ENCODE measurements at places on chromosomes 3 and 15. TPM values are rescaled to one million over a fixed set of nuclear protein-coding genes. Genes with fewer than 3 reads are reported as not detected.

SYNM gene
- 127 TPM for polyA plus RNA-seq

NBEAL2 gene
- 13.7 TPM for polyA plus RNA-seq

DOCK3 gene
- 1.9 TPM for polyA plus RNA-seq

GRIP2 gene
- polyA plus RNA-seq: 9.9 TPM

MESP2 gene
- 0.61 TPM for polyA plus RNA-seq

SATB1 gene
- 21.5 TPM for polyA plus RNA-seq

MAP6D1 gene
- polyA plus RNA-seq: 1.2 TPM

FBXW12 gene
- not detected for polyA plus RNA-seq

ZMYND10 gene
- 0.25 TPM for polyA plus RNA-seq

CACNA1D gene
- 3.7 TPM for polyA plus RNA-seq

GRCh38 chr3:52353291-52353855, 37.3 kb downstream of the DNAH1 start:
- DNase-seq: peak; percentile 47

- DNase-seq: no peak
Measured at GRCh38 chr3:187098923-187099512, 40.3 kb downstream of the RPL39L start.

DNA sequence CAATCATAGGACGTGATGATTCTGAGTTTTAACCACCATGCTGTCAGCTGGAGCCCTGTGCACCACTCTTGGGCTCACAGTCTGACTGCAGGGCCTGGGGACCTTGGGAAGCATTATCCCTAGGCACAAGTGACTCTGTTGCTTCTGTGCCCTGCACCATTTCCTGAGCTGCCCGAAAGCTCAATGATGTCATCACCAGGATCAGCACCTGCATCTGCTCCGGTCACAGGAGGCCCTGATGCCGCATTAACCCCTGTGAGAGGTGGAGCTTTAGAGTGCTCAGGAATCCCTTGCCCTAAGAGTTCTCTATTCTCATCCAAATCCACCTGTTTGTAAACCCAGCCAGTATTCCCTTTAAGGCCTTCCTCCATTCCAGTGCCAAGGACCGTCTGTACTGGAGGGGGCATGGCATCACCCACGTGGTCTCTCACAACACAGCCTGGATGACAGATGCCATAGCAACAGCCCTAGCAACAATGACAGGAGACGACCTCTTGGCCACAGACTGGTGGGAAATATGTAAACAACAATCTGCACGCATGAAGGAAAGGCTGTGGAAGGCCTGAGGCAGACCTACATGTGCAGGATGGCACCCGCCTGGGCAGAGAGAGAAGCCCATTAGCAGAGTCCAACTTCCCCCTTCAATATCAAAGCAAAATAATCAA, 37.9 kb downstream of the NTRK3 start:
- DNase-seq: no peak

DNA sequence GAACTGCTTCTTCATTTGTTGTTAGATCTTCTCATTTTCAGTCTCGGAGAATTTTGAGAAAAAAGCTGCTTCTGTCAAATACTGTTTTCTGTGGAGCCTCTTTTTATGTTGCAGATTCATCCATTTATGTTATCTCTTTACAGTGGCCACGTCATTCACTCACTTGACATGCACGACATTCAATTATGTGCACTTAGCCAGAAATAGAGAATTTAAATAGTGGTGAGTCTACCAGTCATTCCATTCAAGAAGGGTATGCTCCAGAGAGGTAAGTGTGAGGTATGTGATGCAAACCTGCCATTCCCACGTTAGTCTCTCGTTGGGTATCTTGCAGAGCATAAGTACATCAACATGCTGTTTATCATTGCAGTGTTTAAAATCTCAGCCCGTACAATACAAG, 9.8 kb downstream of the ARPP19 start:
- no peak for DNase-seq

GRCh38 chr3:54901906-54902685, 25.8 kb downstream of the LRTM1 start:
- no peak for DNase-seq

GRCh38 chr3:110307065-110307809, 764.4 kb upstream of the NECTIN3 start:
- no peak for DNase-seq

GRCh38 chr15:68106656-68107055, 52.5 kb downstream of the PIAS1 start:
- DNase-seq: no peak

GRCh38 chr3:78905700-78906099, 862.1 kb downstream of the ROBO1 start:
- DNase-seq: no peak

DNA sequence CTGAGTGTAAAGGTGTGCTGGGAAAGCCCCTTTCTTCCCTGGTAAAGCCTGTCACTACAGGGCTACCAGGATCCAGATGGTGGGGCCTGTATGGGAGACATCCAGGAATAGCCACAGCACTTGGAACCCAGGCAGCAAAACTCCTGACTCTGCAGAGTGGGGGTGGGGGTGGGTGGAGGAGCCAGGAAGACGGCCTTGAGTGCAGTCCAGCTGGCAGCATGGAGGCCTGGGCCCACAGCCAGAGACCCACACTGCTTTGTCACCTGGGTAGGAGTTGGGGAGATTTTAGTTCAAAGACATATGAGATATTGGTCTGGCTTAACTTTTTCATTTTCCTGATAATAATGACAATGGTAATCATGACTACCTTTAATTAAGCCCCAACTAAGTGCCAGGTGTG, 116.7 kb upstream of the MRPS22 start:
- peak; percentile 37 for DNase-seq

DNA sequence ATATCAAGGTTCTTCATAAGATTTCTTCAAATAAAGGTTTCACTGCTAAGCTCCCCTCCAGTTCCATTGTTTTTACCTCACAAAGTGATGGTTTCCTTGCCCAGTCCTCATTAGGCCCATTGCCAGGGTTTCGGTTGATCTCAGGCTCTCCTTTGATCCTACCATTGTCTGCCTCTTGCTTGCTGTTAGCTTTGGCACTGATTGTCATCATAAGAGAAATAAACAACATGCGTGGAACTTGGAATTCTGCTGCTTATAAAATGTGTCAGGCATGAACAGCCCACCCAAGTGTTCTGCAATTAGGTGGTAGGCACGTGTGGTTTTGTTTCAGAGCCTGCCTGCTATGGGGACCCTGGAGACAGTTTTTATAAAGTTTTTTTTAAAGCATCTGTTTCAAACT, 107.6 kb upstream of the BFSP2 start:
- no peak for DNase-seq

GRCh38 chr3:111668888-111669488, 73.8 kb upstream of the ZBED2 start:
- no peak for DNase-seq

GRCh38 chr15:44720460-44721176, 9.3 kb downstream of the B2M start:
- no peak for DNase-seq

GRCh38 chr3:184066211-184066610, 13.4 kb downstream of the HTR3C start:
- no peak for DNase-seq

- peak; percentile 74 for DNase-seq
Measured at GRCh38 chr3:58577269-58577821, at the start of gene FAM107A. FAM107A (minus strand) TSS chr3:58577391; CDS start chr3:58569860, 7,531 bp downstream.

DNA sequence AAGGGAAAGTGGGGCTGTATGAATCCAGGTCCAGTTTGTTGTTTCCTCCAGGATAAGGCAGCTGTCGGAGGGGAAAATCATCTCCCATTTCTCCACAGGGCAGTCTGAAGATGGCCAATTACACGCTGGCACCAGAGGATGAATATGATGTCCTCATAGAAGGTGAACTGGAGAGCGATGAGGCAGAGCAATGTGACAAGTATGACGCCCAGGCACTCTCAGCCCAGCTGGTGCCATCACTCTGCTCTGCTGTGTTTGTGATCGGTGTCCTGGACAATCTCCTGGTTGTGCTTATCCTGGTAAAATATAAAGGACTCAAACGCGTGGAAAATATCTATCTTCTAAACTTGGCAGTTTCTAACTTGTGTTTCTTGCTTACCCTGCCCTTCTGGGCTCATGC, 911 bp downstream of the CCRL2 start:
- DNase-seq: no peak

DNA sequence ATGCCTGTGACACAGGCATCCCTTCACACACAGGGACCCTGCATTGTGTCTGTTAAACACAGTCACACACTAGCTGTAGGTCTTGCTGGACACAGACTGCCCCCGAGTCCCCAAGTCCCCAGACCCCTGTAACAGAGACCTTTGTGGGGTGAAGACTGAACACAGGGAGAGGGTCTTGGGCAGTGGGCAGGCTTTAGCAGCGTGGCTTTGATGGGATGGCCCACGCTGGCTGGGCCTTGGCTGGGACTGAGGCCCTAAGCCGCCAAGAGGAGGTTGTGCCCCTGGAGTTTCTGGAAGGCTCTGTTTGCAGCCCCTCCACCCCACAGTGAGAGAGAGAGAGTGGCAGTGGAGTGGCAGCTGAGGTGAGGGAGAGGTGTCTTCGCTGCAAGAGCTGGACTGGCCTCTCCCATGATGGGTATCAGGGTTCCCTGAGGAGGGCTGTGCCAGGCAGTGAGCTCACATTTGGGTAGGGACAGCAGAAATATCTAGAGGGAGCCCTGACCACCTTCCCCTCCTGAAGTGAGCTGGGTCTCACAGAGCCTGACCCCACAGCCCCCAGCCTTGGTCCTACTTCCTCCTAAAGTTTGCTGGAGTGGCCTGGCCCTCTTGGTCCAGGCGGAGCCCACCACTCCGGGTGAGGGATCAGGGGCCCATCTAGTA, 635 bp upstream of the VILL start:
- DNase-seq: no peak

- DNase-seq: no peak
Measured at GRCh38 chr3:111963424-111963823, 15.4 kb upstream of the ABHD10 start.

DNA sequence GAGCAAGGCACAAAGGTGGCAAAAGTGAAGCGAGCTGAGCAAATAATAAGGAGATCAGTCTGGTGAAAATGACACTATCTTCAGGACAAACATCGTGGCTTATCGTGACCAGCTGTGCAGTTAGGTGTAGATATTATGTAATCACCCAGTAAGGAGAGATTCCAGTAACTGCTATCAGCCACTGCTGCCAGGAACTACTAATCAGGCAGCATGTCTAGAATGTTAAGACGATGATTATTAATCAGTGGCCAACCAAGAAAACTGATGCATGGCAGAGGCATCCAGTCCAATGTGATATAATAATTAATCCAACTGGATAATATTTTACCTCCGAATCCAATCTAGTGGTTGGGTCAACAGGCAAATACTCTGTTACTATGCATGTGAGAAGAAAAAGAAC, 252.7 kb upstream of the ZPLD1 start:
- no peak for DNase-seq

GRCh38 chr3:78737988-78738387, 1029.8 kb downstream of the ROBO1 start:
- DNase-seq: no peak

DNA sequence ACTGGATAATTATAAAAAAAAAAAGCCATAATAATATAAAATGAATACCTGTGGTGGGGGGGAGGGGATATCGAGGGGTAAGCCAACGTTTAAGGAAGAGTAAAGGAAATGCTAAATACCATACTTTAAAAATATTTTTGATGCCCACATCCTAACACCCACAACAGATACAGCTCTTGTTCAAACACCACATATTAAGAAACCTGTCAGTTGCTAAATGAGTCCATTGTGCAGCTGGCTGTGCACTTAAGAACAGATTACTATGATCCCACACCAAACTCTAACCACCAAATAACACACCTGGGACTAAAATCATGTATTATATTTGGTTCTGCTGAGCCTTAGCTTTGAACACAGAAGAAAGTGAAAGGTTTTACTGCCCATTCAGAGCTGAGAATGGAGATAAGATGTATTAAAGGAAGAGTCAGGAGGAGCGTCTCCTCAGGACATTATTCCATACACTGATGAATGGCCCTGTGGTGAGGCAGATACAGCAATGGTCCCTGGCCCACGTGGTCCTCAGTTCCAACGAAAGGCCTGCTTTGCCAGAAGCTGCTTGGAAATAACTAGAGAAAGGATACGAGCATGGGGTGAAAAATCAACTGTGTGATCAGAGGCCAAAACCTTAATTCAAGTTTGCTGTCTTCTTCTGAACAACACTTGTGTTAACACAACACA, 515.4 kb downstream of the FOXP1 start:
- DNase-seq: peak; percentile 49

- DNase-seq: no peak
Measured at GRCh38 chr3:8816106-8816505, 46.7 kb upstream of the OXTR start.

DNA sequence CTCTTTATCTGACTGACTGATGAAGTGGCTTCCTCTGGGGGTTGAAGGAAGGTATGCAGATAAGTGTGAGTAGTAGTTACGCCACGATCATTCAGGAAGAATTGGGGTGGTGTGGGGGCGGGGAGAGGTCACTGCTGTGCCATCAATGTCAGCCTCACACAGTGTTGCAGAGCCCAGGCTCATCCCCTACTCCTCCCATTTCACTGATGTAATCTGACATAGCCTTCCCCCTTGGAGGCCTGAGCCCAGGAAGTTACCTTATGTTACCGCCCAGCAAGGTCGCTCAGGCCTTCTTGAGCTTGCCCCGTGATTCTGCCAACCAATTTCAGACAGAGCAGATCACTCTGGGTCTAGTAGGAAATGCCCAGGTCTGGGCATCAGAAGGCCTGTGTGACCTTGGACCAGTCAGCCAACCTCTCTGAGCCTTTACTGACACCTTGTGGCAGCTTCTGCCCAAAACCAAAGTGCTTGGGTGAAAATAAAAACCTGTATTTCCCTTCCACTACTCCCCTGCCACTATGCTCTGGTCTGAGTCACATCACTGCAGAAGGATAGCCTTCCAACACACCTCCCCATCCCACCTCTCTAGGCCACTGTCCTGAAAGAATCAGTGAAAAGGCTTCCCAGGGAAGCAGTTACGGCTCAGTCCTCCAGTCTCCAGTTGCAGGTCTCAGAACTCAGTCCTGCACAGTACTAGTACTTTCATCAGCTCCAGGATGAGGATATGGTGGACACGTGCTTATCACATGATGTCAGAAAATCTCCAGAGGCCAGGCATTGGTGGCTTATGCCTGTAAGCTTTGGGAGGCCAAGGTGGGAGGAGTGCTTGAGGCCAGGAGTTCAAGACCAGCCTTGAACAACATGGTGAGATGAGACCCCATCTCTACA, 28.1 kb upstream of the INSYN1 start:
- peak; percentile 8 for DNase-seq

Data from right cardiac atrium (tissue), 5 donors.